ENCODE measurements at places on chromosomes 5 and 9.

DNA sequence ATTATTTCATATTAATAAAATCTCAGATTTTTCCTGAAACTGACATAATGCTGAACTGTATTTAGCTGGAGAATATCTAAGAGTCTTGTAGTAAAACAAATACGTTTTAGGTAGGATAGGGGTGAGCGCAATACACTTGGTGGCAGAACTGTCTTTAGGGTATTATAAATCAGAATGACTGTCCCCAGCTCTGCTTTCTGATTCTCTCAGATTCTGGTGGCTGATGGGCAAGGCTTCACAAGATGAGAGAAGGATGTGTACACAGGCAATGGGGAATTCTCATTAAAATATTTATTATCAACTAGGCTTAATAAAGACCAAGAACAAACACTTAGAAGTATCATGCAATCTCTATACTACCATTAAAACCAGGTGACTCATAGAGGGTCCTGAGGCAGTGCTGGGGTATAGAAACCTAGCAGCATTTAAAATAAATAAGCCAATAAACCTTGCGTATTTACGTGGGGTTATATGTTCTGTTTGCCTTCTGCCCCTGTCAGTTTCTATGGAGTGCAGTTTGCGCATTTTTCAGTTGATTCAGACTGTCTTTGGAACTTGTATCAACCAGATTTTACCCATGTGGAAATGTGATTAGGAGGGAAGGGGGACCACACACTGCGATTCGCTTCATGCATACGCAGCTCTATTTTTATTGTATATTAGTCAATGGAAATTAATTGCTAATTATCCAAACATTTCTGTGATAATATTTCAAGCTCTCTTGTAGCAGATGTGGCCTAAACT lies 1150.7 kb upstream of the WWC1 start:
- no peak for DNase-seq

DNA sequence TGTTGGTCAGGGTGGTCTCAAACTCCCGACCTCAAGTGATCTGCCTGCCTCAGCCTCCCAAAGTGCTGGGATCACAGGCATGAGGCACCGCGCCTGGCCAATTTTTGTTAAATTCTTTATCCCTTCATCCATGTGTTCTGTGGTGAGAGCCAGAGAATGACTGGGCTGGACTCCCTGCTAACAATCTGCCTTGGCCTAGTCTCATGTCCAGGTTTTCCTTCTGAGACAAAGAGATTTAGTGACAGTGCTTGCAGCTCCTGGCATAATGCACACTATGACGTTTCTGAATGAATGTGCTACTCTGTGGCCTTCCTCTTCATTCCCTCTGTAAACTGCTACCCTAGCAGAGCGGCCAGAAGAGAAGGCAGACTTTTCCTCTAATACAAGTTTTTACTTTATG lies 79.3 kb downstream of the FOXD1 start:
- no peak for DNase-seq

GRCh38 chr9:69376651-69377050 lies 51.6 kb downstream of the ENTREP1 start:
- DNase-seq = peak; percentile 80

DNA sequence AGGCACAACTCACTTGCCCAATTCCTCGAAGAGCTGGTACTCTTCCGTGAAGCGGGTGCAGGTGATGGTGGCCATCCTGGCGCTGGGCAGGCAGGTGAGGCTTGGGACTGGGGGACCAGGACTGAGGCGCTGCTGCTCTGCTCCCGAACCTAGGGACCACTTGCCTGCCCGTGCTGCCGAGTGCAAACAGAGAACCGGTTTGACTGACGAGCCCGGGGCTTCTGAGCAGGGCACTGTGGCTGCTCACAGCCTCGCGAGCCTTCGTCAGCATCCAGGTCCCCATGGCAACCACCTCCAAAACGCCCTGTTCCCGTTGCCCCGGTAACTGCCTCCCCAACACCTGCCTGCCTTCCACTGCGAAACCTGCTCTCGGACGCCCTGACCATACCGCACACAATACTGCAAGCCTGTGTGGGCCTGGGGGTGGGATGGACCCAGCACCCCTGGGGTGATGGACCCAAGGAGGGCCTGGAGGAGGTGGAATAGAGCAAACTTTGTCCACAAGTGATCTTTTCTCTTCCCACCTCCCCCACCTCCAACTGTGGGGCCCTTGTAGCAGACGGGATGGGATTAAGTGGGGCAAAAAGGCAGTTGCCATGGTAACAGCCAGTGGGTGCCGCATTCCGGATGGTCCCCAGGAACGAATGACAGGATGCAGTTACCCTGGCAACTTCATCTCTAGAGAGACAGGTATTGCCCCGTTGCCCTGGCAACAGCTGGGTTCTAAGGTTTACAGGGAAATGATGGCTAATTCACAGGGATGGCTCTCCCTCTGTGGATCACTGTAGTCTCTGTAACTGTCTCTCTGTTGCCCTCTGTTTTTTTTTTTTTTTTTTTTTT lies at the start of gene CAMK2A:
CAMK2A (minus strand) TSS at position 223 of the 840 bp plus-strand sequence; CDS start at position 75, 148 bp downstream.
- no peak for DNase-seq

DNA sequence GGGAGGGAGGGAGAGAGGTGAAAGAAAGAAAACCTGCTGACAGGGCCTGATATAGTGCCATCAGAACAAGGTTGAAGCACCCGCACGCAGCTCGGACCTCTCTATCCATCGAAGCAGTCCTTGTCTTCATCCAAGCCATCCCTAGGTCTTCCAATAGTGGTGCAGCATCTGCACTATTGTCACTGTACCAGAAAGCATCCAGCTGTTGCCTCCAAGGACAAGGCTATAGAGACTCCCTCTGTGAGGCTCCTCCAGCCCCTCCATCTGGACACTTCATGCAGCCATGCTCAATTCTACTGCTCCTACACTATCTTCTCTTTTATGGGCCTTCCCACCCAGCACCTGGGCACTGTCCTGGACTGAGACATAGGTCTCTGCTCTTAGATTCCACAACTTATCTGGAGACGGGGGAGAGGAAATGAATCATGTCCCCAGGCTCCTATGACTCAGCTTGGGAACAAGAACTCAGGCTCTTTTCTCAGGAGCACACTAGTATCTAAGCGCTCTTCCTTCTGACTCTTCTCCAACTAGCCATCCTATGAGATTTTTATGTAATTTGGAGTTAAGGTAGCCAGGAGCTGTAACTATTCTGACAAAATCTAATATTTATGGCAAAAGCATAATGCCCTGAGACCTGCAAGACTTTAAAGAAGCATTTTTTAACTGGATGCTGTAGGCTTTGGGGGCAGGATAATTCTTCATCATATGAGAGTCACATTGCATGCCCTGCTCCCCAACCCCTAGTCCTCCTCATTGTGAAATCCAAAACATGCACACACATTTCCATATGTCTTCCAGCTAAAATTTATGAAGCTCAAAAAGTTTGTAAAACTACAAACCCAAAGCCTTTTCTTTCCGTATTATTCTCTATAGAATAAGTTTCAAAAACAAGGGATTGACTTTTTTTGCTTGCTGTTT lies 446.8 kb downstream of the CCDC171 start:
- peak; percentile 79 for DNase-seq

- DNase-seq = no peak
Observed at GRCh38 chr5:133235696-133236426, 184.0 kb downstream of the HSPA4 start.

- DNase-seq = no peak
Observed at GRCh38 chr9:122029898-122030297, 63.2 kb downstream of the TTLL11 start.

- no peak for DNase-seq
Observed at GRCh38 chr5:80866371-80866770, 93.8 kb upstream of the RASGRF2 start.

DNA sequence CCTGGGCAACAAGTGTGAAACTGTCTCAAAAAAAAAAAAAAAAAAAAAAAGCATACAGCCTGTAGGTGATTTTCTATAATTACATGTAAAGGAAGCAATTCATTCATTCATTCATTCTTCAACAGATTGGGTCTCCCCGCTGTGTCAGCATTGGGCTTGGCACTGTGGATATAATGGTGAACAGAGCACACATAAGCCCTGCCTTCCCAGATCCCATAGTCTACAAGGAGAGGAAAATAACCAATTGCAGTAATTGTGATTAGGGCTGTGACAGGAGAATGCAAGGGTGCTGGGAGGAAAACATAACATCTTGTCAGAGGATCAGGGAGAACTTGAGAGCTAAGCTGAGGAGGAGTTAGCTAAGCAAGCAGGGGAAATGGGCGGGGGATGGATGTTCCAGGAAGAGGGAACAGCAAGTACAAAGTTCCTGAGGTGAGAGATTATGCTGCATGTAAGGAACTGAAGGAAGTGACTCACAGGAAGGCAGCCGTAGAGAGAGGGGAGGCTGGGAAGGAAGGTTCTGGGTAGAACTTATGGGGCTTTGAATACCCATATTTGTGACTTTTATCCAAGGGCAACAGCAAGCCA lies 24.0 kb upstream of the KLF9 start:
- no peak for DNase-seq

- no peak for DNase-seq
Observed at GRCh38 chr5:126659805-126660482, 59.2 kb downstream of the PHAX start.

DNA sequence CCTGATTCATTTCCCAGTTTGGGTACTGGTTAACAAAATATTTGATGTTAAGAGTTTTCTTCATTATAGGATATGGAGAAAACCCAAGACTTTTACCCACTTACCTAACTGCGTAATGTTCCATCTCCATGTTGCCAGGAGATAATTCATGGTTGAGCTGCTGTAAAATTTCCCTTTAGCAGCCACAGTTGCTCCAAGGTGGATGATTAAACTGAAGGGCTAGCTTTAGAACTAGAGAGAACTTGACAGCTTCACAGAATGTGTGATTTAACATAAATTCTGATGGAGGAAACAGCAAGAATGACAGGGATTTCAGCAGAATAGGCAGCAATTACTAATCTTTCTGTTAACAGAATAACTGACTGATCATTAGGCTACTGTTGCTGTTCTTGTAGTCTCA lies 236.1 kb downstream of the MEF2C start:
- no peak for DNase-seq

GRCh38 chr9:137222190-137223077 lies at the start of gene RNF208:
RNF208 (minus strand) TSS chr9:137222240; CDS start chr9:137221212, 1,028 bp downstream.
- DNase-seq = no peak

DNA sequence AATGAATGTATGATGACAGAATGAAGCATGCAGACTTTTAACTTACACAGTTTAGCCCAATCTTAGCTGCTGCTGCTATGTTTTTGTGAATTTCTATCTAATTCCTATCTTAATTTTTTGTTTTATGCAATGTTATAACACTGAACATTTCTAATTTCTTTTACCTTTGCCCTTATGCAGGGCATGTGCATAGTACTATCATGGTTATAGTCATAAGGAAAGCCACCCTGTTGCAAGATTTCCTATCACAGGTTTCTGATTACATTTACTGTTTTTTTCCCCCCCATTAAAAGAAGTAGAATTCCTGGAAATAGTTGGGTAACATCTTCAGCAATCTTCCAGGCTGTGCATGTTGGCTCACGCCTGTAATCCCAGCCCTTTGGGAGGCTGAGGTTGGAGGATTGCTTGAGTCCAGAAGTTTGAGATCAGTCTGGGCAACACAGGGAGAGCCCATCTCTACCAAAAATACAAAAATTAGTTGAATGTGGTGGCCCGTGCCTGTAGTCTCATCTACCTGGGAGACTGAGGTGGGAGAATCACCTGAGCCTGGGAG lies 164.4 kb downstream of the KDM4C start:
- no peak for DNase-seq

- no peak for DNase-seq
Observed at GRCh38 chr5:32058101-32058500, 116.0 kb downstream of the GOLPH3 start.

- DNase-seq = no peak
Observed at GRCh38 chr5:115733607-115734006, 82.9 kb downstream of the CDO1 start.

DNA sequence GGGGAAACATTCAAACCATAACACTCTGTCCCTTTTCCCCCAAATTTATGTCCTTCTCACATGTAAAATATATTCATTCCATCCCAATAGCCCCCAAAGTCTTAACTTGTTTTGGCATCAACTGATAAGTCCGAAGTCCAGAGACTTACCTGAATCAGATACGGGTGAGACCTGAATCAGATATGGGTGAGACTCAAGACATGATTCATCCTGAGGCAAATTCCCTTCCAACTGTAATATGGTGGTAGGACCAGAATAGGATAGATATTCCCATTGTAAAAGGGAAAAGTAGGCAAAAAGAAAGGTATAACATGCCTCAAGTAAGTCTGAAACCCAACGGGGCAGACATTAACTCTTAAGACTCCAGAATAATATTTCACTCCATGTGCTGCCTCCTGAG lies 115.6 kb upstream of the CKMT2 start:
- DNase-seq = no peak

DNA sequence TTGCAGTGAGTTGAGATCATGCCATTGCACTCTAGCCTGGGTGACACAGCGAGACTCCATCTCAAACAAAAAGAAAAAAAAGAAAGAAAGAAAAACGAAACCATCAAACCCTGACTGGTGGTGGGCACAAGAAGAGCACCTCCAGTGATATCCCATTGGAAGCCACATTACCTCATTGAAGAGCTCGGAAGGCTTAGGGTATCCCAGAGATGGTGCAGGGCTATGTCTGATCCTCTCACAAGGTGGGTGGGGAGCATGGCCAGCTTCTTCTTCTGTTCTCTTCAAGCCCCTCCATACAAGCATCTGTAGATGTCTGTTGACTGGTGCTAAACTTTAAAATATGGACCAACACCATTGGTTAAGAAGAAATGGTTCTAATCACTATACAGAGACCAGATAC lies 45.8 kb downstream of the GAS1 start:
- no peak for DNase-seq

DNA sequence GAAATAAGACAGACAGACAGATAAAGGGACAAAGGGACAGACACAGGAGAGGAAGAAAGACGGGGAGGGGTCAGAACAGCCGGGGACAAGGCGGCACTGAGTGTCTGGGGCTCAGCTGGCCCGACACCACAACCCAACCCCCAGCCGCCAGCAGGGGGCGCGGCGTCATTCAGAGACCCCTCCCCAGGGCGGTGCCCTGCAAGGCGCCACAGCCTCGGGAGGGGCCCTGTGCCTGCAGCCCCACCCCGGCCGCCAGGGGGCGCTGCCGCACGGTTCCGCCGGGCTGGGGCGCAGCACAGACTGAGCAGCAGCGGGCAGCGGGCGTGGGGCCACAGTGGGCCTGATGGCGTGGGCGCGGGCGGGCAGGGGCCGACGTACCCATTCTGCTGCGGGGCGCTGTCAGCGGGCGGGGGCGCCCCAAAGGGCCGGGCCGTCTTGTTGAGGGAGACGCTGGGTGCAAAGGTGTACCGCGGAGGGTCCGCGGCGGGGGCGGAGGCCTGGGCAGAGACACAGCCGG lies 5.9 kb downstream of the PDLIM7 start:
- DNase-seq = no peak

DNA sequence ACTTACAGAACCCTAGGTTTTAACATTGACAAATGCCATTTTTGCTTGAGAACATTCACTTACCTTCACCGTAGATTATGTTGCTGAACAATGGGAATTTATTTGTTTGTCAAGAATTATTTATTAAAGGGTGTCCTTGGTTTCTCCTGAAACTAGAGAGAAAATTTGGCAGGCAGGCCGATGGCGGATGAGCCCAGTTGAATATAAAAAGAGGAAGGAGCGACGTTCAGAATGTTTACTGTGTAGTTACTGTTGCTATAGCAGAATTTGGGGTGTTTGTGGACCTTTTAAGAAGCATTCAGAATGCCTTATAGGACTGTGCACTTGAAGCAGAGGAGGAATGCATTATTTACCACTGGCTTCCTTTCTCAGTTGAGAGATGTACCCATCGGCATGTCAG lies 268.2 kb downstream of the CDH10 start:
- DNase-seq = no peak

Measured in AG09309 (cell line).